K562 (cell line): ENCODE measurements at places on chromosomes 1 and 21.

DNA sequence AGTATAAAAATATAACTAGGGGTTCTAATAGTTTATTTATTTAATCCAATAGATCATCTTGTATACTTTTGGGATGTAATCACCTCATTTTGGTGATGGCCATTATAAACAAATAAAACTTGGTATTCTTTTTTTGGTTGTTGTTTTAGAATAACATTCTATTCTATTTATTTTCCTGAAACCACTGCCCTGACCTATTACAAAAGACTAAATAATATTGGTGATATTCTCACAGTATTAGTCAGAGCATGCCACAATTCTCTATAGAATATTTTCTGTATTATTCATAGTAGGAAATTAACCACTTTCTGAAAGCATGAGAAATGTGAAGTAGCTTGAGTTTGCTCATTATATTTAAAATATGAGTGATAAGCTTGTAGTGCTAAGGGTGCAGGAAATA, 54.1 kb upstream of the LRRC7 start:
- no peak for DNase-seq

DNA sequence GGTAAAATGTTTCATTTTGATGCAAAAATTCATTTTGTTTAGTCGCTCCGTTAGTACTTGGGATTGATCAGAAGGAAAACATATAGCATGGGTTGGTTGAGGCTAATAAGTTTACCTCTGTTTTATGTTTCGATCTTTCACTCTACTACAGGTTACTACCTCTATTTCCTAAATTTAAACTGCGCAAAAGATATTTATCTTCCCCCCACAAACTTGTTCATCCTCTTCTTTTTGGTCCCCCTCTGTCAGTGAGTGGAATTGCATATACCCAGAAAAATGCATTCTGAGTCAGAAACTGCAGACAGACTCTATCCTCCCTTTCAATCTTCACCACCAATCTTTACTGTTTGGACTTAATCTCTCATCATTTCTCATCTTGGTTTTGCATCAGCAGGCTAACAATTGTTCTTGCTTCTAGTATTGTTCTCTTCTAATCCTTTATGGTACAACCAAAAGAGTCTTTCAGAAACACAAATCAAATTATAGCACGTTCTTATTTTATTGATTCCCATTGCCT, 316.0 kb upstream of the ADGRL4 start:
- DNase-seq: no peak

DNA sequence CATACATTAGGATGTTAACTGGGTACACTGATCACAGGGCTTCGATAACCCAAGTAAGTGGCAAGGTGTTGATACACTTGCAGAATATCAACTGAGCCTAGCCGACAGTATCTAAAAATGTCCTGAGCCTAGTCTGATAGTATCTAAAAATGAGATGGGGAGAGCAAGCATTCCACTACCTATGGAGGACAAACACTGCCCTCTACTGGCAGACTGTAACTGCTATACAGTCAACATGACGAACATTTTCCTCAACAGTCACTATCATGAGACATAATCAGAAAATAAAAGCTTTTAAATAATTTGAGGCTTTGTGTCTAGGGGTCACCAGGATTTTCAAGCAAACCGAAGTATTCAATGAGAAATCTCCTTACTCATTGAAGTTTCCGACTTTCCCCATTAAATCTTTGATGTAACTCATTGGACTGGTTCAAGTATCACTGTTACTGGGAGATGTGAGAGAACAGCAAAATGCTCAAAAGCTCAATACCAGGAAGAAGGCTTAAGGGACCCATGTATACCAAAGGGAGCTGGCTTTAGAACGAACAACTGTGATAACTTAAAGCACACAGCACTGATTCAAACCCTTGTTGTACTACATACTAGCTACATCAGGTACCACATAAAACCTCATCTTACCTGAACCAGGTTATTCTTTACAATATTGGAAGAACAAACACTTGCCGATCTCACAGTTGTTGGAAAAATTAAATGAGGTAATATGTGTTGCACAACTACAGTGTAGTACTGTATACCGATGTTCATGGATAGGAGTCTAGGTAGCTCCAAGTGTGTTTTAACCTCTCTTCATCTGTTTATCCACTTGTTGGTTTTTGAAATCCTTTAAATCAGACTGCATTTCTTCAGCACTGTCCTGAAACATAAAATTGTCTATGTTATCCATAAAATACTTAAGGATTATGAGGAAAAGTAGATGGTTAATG, 31.1 kb upstream of the SLC45A3 start:
- DNase-seq: peak; percentile 86

DNA sequence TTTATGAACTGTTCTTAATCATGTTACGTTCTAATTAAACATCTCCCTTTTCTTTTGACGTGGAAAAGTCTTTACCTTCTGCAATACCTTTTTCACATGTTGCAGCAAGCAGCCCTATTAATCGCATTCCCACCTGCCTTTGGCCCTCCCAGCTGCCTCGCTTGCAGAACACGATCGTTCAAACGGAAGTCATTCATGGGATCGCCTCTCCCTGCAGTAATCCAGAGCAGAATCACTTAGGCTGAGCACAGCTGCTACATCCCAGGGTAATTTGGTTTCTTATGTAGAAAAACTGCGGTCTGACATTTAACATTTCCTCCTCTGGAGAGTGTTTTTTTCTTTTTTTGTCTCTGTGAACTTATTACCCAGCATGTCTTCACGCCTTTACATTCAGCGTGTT, 206.3 kb downstream of the KIF26B start:
- no peak for DNase-seq
